ENCODE measurements at places on chromosomes 1 and 21. TPM values are rescaled to one million over a fixed set of nuclear protein-coding genes. Genes with fewer than 3 reads are reported as not detected.

- no peak for DNase-seq
Measured at GRCh38 chr1:41238311-41238988, 3.7 kb downstream of the SCMH1 start.

GRCh38 chr1:90730243-90731022 lies 13.3 kb upstream of the BARHL2 start:
- DNase-seq = peak; percentile 68

DNA sequence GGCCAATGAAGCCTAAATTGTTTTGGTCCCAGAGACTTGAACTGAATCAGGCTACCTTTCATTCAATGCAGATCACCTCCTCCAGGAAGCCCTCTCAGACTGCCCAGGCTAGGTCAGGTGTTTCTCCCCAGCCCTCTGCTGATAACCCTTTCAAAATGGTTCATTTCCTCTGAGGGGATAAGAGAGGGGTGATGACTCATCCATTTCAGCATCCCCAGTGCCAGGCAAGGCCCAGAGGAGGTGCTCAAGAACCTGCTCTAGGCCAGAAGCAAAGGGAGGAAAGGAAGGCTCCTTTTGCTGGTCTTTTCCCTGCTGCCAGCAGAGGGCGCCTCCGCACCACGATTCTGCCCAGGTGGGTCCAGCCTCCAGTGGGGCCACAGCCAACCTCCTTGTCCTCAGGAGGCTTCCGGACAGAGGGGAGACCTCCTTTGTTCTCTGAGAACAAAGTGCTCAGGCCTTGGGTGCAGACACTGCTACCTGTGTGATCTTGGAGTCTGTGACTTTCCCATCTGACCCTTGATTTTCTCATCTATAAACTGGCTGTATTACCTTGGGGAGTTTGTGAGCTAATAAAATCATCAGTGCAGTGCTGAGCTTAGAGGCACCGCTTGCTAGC lies 45.3 kb upstream of the ARHGEF10L start:
- DNase-seq = peak; percentile 70

DNA sequence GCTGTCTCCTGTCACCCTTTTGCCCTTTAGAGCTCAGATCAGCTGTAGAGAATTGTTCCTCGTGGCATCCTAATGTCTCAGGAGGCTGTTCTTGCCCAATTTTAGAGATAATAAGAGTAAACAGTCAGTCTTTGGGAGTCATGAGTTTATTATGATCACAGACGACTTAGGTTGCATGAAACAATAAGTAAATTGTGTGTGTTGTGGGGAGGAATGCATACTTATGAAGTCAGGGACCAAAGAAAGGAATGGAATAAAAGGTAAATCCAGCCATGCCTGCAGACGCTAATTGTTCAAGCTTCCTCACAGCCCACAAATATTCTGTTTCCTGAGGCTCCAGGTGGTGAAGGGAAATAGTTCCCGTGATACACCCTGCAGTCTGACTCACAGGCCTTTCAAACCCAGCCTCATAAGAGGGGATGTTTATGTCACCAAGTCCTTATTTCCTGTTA lies 897 bp downstream of the EPHX4 start:
- peak; percentile 7 for DNase-seq

DNA sequence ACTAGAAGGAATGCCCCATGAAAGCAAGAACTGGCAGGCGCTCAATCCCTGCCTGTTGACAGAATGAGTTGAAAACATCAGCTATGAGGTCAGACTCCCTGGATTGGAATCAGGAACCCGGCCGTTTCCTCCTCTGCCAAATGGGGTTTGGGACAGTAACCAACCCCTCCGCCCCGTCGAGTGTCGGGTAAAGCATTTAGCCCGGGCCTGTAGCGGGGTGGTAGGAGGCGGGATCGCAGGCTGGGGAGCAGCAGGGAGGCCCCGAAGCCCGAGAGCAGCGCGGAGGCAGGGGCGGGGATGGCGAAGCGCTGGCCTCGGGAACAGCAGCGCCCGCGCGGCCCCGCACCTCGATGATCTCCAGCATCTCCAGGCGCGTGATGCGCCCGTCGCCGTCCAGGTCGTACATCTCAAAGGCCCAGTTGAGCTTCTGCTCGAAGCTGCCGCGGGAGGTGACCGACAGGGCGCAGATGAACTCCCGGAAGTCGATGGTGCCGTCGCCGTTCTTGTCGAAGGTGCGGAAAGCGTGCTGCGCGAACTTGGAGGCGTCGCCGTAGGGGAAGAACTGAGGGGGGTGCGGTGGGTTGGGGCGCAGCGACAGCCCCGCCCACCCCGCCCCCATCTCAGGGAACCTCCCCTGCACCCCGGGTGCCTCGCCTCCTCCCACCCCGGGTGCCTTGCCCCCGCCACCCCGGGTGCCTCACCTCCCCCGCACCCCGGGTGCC lies 7.5 kb downstream of the HPCAL4 start:
- no peak for DNase-seq

- no peak for DNase-seq
Measured at GRCh38 chr1:58923090-58923470, 139.2 kb upstream of the JUN start.

GRCh38 chr1:24022581-24023361 lies 42.6 kb upstream of the SRSF10 start:
- peak; percentile 52 for DNase-seq

- DNase-seq = no peak
Measured at GRCh38 chr1:30668546-30669327, 54.6 kb downstream of the MATN1 start.

DNA sequence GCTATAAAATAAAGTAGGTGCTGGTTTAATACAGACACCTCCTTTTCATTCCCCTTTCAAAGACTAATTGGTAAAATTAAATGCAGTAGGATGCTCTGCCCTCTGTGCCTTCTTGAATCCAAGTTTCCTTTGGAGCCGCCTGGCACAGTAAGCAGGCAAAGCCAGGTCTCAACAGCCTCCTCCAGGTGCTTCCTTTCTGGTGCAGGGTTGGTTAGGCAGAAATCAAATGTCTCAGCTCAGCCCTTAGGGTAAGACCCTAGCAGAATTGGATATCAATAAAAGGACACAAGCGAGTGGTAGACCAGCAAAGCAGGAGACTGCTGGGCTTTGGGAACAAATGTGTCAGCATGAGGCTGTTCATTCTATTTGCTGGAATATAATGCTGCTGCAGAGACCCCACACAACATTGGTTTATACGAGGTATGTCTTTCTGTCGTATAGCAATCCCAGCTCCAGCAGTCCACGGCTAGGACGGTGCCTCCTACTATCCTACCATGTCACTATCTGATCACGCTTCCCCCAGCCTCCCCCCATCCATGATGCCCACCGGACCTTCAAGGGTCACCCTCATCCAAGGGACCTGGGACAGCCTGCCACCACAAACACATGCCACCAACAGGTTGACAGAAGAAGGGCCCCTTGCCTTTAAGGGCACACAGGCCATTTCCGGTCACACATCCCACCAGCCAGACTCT lies 58.4 kb downstream of the CAPN2 start:
- no peak for DNase-seq

Gene PIK3CD
- polyA plus RNA-seq = 3.2 TPM

Gene KRTAP21-2
- not detected for polyA plus RNA-seq

Gene SPRR1B
- not detected for polyA plus RNA-seq

Gene KRTAP27-1
- polyA plus RNA-seq = not detected

Gene ANGPTL3
- polyA plus RNA-seq = not detected

Gene ELOA
- 24.3 TPM for polyA plus RNA-seq

Gene TFAP2E
- polyA plus RNA-seq = 0.85 TPM
